Muscle of arm (tissue), 14 donors: ENCODE measurements at places on chromosomes 7 and 10.

DNA sequence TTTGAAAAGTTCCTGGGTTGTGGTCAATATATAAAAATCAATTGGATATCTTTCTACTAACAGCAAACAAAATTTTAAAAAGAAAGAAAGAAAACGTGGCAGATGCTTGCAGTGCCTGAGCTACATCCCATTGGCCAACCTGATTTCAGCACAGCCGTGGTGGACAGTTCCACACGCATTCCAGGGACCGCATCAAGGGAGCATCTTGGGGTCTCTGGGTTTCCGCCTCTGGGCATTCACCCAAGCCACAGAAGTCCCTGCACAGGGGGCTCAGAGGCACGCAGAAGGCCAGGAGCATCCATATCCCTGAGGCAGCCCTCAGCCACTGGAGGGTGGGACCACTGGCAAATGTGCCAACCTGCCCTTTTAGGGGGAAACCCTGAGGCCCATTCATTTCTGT lies 254.5 kb upstream of the RNF32 start:
- DNase-seq, result peak; percentile 8

- no peak for DNase-seq
Measured at GRCh38 chr10:100697070-100697469, 48.3 kb upstream of the PAX2 start.

- DNase-seq, result no peak
Measured at GRCh38 chr10:21797533-21797932, 206.0 kb downstream of the DNAJC1 start.

- DNase-seq, result no peak
Measured at GRCh38 chr7:2876031-2876731, 32.1 kb upstream of the GNA12 start.

DNA sequence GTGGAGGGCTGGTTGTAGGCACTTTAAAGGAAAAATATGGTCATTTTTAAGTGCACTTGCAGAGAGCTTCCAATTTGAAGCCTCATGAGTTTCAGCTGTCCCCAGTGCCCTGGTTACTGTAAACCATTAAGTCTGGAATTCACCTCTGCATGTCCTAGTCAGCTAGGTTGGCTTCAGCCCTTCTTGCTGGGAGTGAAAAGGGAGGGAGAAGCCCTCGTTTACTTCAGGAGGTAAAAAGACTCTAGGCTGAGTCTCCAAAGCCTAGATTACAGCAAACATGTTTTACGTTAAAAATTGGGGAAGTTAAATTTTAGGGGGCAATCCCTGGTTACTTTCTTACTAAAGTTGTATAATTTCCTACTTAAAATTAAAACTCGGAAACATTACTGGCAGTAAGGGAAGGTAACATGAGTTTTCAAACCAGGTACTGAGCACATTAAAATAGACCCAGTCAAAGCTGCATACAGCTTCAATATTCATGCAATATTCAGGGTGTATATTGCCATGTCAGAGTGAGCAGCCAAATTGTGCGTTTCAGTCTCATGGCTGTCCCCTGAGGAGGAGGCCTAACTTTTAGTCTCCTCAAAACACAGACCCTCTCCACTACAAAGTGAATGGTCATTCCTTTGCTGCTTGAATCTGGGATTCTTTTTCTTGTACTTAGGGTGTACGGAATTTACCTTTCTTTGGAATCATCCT lies 156.7 kb downstream of the PRKG1 start:
- DNase-seq, result no peak

DNA sequence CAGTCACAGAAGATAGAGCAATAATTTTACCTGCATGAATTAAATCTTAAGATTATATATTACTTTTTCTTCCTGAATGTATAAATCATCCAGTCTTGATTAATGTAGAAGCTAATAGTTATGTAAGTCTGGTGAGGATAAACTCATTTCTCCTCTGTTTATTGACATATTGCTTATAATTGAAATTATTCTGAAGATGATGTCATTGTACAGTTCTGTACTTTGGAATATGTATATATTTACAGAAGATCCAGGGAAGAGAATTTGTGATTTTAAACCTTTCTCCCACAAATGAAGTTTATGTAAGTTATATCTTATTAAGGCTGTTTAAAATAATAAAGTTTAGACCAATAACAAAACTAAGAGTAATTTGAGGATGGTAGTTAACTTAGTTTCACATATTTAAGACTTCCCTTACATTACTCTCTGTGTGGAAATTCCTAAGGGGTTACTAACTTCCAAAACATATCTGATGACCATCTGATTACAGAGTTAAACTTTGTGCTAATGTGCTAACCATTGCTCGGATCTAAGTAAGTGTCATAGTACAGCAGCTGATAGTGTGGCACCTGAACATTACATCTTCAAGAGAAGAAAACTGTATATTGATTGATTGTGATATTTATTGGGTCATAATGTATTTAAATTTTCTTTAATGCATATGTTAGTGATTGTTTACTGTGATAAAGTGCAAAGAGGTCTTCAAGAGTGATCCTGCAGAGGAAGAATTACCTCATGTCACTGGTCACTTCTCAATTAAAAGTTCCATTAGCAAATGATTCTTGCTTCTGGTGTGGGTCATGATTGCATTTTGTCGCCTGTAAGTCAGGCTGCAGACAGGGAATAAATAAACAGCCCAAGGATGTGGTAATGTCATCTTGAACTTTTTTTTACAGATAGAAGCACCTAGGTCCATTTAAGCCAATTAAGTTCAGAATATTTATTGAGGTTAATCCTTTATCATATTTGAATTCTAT lies 96.9 kb downstream of the UBE3C start:
- no peak for DNase-seq

GRCh38 chr7:29199776-29200175 lies 5.2 kb downstream of the CHN2 start:
- DNase-seq, result no peak

- DNase-seq, result no peak
Measured at GRCh38 chr7:30596721-30597120, 2.0 kb downstream of the GARS1 start.

- no peak for DNase-seq
Measured at GRCh38 chr10:47077941-47078340, 166.7 kb downstream of the PTPN20 start.

GRCh38 chr7:70640266-70640833 lies 491.6 kb upstream of the GALNT17 start:
- no peak for DNase-seq

DNA sequence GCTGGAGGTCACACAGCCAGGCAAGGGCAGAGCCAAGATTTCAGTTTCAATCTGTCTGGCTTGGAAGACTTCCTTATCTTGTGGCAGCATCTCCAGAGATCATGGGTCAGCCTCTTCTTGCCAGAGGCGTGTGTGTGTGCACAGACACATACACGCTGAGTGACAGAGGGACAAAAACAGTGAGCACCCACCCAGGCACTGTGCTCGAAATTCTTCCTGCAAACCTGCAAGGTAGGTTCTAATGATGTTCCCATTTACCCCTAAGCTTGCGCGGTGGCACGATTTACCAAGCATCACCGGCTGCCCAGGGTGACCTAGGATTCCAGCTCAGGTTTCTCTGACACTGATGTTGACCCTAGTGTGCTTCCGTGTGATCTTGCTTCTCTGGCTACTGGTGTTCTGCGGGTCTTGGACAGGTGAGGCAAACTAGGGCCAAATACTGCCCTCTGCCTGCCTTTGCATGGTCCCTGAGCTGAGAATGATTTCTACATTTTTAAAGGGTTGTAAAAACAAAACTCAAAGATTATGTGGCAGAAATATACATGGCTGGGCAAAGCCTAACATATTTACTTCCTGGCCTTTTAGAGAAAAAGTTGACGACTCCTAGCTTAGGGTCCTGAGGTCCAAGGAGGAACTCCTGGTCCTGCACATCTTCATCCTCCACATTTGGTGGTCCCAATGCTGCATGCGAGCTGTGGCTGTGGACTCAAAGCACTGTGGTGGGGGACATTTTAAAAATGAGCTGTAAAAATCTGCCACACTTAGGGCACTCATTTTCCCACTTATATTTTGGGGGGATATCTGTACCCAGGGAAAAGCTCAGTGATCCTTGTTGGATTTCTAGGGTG lies 268.5 kb downstream of the RPS24 start:
- DNase-seq, result no peak

DNA sequence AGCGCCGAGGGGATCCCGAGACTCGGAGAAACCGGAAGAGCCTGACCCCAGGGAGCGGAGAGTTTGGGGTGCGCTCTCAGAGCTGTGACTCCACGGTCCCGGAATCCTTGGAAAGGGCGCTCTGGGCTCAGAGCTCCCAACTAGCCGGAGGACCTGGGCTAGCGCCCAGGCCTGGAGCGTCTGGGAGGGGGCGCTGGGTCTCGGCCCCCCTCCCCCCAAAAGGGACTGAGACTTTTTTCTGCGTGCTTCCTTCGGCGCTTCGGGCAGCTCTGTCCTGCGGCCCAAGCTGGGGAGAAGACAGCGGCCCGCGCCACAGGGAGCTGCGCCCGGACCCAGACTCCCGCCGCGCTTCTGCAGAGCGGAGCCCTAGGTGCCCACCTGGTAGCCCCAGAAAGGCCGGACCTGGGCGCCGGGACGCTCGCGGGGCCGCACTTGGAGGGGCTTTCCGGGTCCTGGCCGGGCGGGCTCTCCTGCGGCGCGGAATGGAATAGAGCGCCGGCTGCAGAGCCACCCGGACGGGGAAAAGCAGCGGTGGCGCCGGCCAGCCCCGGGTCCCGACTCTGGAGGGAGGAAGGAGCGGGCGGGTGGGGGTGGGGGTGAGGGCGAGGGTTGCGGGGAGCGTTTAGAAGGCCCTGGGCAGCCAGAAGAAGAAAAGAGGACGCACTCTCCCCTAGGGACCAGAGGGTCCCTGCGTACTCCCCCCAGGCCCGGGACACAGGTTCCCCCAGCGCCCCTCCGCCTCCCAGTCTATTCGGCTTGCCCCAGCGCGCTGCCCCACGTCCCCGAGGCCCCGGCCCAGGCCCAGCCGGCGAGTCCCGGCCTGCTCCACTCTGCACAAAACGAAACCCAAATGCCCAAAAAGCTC lies 4.7 kb downstream of the ZNF503 start:
- DNase-seq, result peak; percentile 55

GRCh38 chr7:52586704-52587103 lies 448.7 kb upstream of the POM121L12 start:
- DNase-seq, result no peak

- no peak for DNase-seq
Measured at GRCh38 chr7:26357799-26358151, 66.1 kb downstream of the SNX10 start.

DNA sequence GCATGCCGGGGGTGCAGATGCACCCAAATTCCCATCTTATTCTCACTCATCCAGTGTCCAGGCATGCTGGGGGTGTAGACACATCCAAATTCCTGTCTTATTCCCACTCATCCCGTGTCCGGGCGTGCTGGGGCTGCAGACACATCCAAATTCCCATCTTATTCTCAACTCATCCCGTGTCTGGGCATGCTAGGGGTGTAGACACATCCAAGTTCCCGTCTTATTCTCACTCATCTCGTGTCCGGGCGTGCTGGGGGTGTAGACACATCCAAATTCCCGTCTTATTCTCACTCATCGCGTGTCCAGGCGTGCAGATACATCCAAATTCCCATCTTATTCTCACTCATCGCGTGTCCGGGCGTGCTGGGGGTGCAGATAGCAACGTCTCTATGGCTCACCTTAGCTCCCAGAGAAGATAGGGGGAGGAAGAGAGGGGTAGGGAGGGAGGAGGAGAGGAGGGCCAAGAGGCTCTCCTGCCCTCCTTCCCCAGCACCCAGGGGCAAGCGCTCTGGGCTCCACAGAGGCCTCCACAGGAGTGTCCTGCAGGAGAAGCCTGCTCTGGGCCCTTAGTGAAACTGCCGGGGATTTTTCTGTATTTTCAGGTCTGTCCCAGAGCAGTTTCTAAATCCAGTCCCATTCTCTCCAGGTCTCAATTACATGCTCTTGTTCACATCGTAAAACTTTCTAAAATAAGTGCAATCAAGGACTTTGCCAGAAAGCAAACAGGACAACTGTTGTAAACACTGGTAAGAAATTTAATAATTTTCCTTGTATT lies 210.8 kb downstream of the DIP2C start:
- DNase-seq, result no peak

GRCh38 chr7:7820409-7820808 lies 102.0 kb upstream of the RPA3 start:
- DNase-seq, result no peak

DNA sequence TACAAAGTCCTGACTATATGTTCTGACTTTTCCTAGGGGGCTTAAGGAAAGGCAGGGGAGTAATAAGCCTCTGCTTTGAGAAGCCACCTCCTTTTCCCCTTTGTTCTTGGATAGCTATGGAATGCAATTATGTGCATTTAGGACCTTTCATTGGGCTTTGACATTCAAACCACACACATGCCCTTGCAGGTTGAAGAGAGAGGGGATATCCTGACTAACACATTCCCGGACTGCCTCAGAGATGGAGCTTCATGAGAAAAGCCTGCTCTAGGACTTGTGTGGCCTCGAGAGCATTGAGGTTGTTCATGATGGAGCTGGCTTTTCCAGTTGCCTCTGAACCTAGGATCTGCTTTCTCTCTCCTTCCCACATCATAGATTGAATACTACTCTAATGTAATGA lies 694.5 kb downstream of the LRMDA start:
- DNase-seq, result no peak

DNA sequence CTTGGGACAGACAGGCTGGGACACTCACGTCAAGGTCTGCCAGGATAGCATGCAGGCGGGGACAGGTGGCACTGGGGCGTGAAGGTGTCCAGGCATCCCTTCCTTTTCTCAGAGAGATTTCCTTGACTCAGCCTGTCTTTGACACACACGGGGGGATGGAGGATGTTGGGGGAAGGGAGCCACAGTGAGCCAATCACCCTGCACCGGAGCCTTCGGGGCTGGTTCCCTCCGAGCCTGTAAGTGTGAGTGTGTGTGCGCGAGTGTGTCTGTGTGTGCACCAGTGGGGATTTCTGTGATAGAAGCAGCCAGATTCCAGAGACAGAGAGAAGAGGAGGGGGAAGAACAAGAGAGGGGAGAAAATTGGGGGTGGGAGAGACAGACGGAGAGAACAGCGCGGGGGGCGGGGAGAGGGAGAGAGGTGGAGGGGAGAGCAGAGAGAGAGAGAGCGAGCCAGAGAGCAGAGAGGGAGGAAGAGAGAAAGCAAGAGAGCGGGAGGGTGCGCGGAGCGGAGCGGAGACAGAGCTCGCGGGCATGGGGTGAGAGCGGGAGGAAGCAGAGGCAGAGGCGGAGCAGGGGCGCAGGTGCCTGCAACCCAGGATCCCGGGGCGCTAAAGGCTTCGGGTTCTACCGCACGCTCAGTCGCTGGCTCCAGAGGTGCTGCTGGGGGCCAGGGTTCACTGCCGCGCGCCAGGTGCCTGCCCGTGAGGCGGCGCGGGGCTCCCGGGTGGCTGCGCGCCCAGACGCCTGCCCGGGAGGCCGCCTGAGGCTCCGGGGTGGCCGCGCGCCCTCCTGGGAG lies 466 bp upstream of the GPR26 start:
- no peak for DNase-seq

- DNase-seq, result no peak
Measured at GRCh38 chr7:6618621-6619020, 3.2 kb downstream of the ZNF853 start.

GRCh38 chr7:148044173-148044572 lies 546.4 kb upstream of the C7orf33 start:
- no peak for DNase-seq

DNA sequence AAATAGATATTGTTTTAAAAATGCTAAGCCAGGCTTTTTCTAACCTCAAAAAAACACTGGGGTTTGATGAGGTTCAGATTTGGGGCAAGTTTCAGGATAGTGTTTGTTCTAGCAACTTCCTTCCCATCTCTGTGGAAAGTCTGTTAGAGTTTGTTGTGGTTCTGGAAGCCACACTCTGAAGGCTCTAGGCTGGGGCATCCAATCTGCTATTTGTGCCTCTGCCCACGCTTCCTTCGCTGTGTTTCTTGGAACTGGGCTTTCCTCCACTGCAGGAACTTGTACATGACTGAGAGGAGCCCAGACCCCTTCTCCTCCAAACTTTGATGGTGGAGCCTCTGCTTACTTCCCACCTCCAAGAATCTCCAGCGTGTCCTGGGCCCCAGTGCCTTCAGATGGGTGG lies 108.5 kb upstream of the SLC25A13 start:
- DNase-seq, result no peak

GRCh38 chr10:48582970-48583369 lies 21.9 kb downstream of the ARHGAP22 start:
- no peak for DNase-seq
